SJSA1 (cell line): ENCODE measurements at places on chromosomes 7 and 10. TPM values are rescaled to one million over a fixed set of nuclear protein-coding genes. Genes with fewer than 3 reads are reported as not detected.

The OPN4 gene
- total RNA-seq = not detected in 2 replicates

The NKX2-3 gene
- 1.4 TPM in 1 of 2 replicates, not detected in the other for total RNA-seq

The NUTM2A gene
- total RNA-seq = 1.1 and 3.4 TPM in 2 replicates

The BAIAP2L1 gene
- 15.9 and 16.9 TPM in 2 replicates for total RNA-seq

The TMEM213 gene
- not detected in 2 replicates for total RNA-seq

The COPG2 gene
- total RNA-seq = 35.4 and 36.2 TPM in 2 replicates

The ZNF503 gene
- 2.6 and 6.0 TPM in 2 replicates for total RNA-seq

The VSTM4 gene
- 1.8 and 3.7 TPM in 2 replicates for total RNA-seq

The OIT3 gene
- total RNA-seq = not detected in 2 replicates

The PROSER2 gene
- total RNA-seq = 3.0 and 7.5 TPM in 2 replicates

The AMPH gene
- total RNA-seq = not detected in 2 replicates

The ACSL5 gene
- 1.1 and 3.2 TPM in 2 replicates for total RNA-seq

The SPAM1 gene
- not detected in 2 replicates for total RNA-seq

The SLC13A4 gene
- total RNA-seq = not detected in 2 replicates

The CALHM2 gene
- not detected in 2 replicates for total RNA-seq

The PON3 gene
- total RNA-seq = not detected in 2 replicates

The MSMB gene
- total RNA-seq = not detected in 2 replicates

GRCh38 chr10:124546957-124547646 is 85.5 kb downstream of the LHPP start:
- H3K27me3 ChIP-seq = no peaks in the 10 kb centered on the region; the same call in 1 of the 2 replicates
- H3K4me3 ChIP-seq = no peak overlapping the region
- H3K36me3 ChIP-seq = no peaks in the 10 kb centered on the region
- no peak for DNase-seq

GRCh38 chr10:3510741-3511140 is 274.3 kb downstream of the KLF6 start:
- H3K27ac ChIP-seq = no peak overlapping the region
- no peaks in the 10 kb centered on the region for H3K36me3 ChIP-seq
- H3K4me3 ChIP-seq = no peak overlapping the region
- H3K27me3 ChIP-seq = no peaks in the 10 kb centered on the region

GRCh38 chr7:7516662-7517061 is 19.0 kb downstream of the COL28A1 start:
- H3K4me1 ChIP-seq = no peaks in the 10 kb centered on the region
- no peak overlapping the region for H3K4me3 ChIP-seq
- H3K36me3 ChIP-seq = no peaks in the 10 kb centered on the region
- H3K27ac ChIP-seq = no peak overlapping the region
- H3K27me3 ChIP-seq = no peaks in the 10 kb centered on the region
- no peak for DNase-seq

- H3K4me3 ChIP-seq = no peak overlapping the region
- H3K4me1 ChIP-seq = peaks cover 23% of the 10 kb centered on the region
- no peaks in the 10 kb centered on the region for H3K27me3 ChIP-seq
- DNase-seq = no peak
- no peak overlapping the region for H3K27ac ChIP-seq
Measured at GRCh38 chr7:134532954-134533218, 5.5 kb downstream of the AKR1B10 start.

DNA sequence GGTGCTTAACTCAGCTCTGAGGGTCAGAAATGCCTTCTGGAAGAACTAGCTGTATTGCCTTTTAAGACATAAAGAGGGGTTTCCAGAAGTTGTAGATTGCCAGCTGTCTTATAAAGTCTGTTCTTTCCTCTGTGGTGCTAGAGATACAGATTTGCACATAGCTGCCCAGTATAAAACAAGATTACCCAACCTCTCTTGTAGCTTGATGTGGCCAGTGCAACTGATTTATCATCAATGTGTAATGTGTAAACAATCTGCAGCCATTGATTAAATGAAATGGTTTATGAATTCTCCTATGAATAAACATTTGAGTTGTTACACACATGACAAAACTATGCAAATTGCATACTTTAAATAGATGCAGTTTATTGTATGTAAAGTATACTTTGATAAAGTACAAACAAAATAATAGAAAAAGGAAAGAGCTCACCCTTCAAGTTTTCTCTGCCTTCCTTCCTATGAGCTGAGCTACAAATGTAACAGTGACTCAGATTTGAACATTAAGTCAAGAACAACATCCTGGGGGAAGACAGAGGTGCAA is 195.2 kb downstream of the TMEM26 start:
- H3K36me3 ChIP-seq = no peaks in the 10 kb centered on the region
- H3K4me1 ChIP-seq = peaks cover 15% of the 10 kb centered on the region
- H3K4me3 ChIP-seq = no peak overlapping the region
- DNase-seq = no peak
- H3K27ac ChIP-seq = no peak overlapping the region

DNA sequence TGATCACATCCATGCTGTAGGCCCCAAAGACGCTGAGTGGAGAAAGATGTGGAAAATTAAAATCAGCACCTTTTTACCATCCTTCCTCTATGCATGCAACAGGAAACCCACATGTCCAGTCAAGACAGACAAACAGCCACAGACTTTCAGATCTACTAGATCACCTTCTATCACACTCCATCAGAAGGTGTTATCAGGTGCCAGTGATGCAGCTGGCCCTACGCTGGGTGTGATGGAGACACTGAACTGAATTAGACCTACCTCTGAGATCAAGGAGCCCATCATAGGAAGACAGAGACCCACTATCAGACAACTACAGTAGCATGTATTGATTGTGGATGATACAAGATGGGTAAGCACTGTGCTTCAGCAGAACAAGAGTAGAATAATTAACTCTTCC is 15.5 kb downstream of the CYP3A4 start:
- H3K36me3 ChIP-seq = no peaks in the 10 kb centered on the region
- DNase-seq = no peak
- H3K4me3 ChIP-seq = no peak overlapping the region

- H3K27ac ChIP-seq = peak overlapping the region; percentile 10; the same call in 1 of the 2 replicates
- no peak for DNase-seq
- peak overlapping the region; percentile 47 for H3K4me3 ChIP-seq
- H3K36me3 ChIP-seq = 0 out of 2 replicates have a peak, but pooled peaks cover 3% of the 10 kb centered on the region
Measured at GRCh38 chr7:123533929-123534382, 439 bp downstream of the IQUB start.

- peaks cover 47% of the 10 kb centered on the region for H3K4me1 ChIP-seq
- no peaks in the 10 kb centered on the region for H3K27me3 ChIP-seq
- no peak overlapping the region for H3K27ac ChIP-seq
- H3K4me3 ChIP-seq = no peak overlapping the region
- H3K36me3 ChIP-seq = no peaks in the 10 kb centered on the region
- no peak for DNase-seq
Measured at GRCh38 chr10:62587011-62587410, 212.8 kb downstream of the ZNF365 start.

GRCh38 chr10:113129117-113129516 is 179.1 kb downstream of the TCF7L2 start:
- no peaks in the 10 kb centered on the region for H3K27me3 ChIP-seq
- no peak for DNase-seq
- no peak overlapping the region for H3K27ac ChIP-seq
- H3K36me3 ChIP-seq = no peaks in the 10 kb centered on the region
- no peak overlapping the region for H3K4me3 ChIP-seq
- peaks cover 71% of the 10 kb centered on the region for H3K4me1 ChIP-seq

DNA sequence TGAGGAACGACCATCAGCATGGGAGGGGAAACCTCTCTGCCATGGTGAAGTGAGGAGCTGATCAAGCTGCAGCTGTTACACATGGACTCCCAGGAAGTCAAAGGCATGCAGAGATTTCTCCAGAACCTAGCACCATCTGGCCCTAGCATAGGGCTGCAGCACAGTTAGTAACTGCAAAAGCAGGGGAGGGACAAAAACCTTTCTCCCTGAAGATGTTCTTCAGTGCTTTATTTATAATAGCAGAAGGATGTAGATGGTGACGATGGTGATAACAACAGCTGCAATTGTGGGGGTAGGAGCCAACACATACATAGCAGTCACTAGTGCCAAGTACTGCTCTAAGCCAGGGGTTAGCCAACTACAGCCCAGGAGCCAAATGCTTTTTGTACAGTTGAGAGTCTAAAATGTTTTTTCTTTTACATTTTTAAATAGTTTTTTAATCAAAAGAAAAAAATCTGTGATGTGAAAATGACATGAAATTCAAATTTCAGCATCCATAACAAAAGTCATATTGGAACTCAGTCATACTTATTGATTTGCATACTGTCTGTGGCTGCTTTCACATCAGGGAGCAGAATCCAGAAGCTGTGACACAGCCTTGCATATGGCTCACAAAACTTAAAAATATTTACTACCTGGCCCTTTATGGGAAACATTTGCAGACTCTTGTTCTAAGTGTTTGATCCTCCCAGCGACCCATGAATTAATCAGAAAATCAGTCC is 299.5 kb downstream of the ELMO1 start:
- no peak overlapping the region for H3K27ac ChIP-seq
- H3K4me1 ChIP-seq = no peaks in the 10 kb centered on the region
- H3K36me3 ChIP-seq = no peaks in the 10 kb centered on the region
- no peaks in the 10 kb centered on the region for H3K27me3 ChIP-seq
- no peak overlapping the region for H3K4me3 ChIP-seq

DNA sequence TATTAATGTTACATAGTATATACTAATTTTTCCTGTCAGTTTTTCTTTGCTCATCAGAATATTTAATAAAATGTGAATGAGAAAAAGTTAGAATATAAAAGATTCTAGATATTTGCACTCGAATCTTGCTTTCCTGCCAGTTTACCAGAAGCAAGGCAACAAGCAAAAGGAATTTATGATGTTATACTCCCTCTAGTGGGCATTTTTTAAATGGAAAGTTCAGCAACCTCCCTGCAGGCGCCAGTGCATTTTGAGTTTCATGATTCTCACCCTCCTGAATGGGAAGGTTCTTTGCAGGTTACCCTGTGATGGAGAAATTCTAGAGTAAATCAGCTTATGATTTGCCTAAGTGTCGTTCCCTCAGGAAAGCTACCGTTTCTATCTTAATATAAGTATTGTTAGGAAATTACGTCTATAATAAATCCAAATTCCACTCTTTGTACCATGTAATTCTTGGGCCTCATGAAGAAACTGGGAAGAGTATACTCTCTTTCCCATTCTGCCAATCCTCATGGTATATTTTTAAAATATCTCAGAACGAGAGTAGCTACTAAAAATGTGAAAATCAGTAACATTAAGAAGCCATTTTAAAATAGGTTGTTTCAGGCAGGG is 350.0 kb downstream of the CRPPA start:
- no peaks in the 10 kb centered on the region for H3K36me3 ChIP-seq
- no peaks in the 10 kb centered on the region for H3K27me3 ChIP-seq
- no peaks in the 10 kb centered on the region for H3K4me1 ChIP-seq
- peak; percentile 42 for DNase-seq
- H3K4me3 ChIP-seq = no peak overlapping the region
- H3K27ac ChIP-seq = no peak overlapping the region

DNA sequence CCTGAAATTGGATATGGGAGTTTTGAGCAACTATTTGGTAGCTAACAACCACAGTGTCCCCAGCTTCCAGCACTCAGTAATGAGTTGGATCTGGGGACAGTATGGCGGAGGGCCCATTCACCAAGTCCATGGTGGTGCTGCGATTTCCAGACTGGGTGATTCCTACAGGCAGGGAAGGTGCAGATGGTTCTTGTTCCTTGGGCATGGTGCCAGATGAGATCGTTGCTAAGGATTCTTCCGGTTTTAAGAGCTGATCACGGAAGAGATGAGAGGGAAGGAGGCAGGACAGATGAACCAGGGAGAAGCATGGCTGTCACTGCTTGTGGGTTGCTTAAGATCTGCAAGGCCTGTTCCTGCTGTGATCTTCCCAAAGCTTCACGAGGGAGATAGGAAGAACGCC is 380.3 kb downstream of the TCERG1L start:
- H3K36me3 ChIP-seq = no peaks in the 10 kb centered on the region
- no peaks in the 10 kb centered on the region for H3K27me3 ChIP-seq
- no peak overlapping the region for H3K27ac ChIP-seq

GRCh38 chr10:70234668-70235447 is 1.6 kb upstream of the PPA1 start:
- H3K4me3 ChIP-seq = no peak overlapping the region
- H3K4me1 ChIP-seq = peaks cover 11% of the 10 kb centered on the region
- DNase-seq = no peak
- peaks cover 14% of the 10 kb centered on the region for H3K36me3 ChIP-seq
- H3K27me3 ChIP-seq = no peaks in the 10 kb centered on the region

- H3K27ac ChIP-seq = no peak overlapping the region
- H3K4me1 ChIP-seq = peaks cover 4% of the 10 kb centered on the region; the same call in 1 of the 2 replicates
- peak; percentile 27 for DNase-seq
- H3K27me3 ChIP-seq = no peaks in the 10 kb centered on the region
- H3K36me3 ChIP-seq = no peaks in the 10 kb centered on the region
Measured at GRCh38 chr7:80362010-80362618, 149.8 kb downstream of the GNAT3 start.

DNA sequence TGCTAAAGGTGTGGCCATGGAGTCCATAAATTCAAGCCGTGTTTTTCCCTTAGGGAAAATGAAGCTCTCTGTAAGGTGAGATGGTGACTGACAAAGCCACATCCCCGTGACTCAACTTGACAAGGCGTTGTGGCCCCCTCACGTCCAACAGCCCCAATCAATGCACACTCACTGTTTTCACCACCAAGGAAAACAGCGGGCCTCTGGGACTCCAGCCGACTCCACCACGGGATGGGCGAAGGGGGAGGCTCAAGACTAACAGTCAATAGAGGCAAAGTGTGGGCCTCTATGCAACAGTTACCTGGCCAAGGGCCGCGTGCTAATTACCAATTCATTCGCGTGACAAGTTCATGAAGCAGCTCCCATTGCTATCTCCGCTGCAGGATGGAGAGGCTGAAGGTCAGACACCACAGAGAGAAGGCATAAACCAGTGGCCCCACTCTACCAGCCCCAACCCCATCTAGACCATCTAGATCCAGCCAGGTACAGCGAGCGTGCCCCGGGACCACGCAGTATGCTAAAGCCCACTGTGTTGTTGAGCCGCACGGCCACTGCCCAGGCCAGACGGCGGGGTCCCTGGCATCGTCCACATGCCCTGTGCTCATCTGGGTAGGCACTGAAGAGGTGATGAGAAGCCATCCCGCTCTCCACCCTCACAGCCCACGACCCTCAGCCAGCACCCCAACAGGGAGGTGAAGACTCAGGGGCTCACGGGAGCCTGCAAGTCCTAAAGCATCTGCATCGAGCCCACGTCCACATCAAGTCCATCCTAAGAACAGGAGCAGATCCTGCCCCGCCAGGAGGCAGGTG is 76.1 kb downstream of the PROSER2 start:
- no peaks in the 10 kb centered on the region for H3K4me1 ChIP-seq
- no peak for DNase-seq
- no peak overlapping the region for H3K27ac ChIP-seq

DNA sequence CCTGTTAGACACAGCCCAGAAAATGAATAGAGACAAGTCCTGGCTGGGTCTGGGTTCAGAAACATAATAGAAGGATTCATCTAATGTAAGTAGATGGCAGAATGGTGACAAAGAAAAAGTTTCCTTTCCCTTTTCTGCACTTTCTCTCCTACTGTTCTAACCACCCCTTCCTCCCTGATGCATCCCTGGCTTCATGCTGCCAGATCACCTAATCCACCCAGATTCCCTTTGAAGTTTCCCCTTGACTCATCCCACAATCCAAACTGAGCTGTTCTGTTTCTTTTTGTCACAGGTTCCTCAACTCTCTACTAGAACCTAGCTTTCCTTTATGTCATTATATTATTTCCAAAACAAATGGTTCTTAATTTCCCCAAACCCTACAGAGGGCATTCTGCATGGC is 1.1 kb upstream of the MACC1 start:
- H3K27me3 ChIP-seq = no peaks in the 10 kb centered on the region
- no peak for DNase-seq
- no peaks in the 10 kb centered on the region for H3K36me3 ChIP-seq
- no peak overlapping the region for H3K4me3 ChIP-seq
- no peak overlapping the region for H3K27ac ChIP-seq

GRCh38 chr10:127276794-127277462 is 80.5 kb upstream of the INSYN2A start:
- H3K36me3 ChIP-seq = peaks cover 10% of the 10 kb centered on the region
- no peak for DNase-seq
- no peaks in the 10 kb centered on the region for H3K27me3 ChIP-seq
- no peak overlapping the region for H3K4me3 ChIP-seq
- no peak overlapping the region for H3K27ac ChIP-seq
